ENCODE measurements at places on chromosomes 3 and 15. TPM values are rescaled to one million over a fixed set of nuclear protein-coding genes. Genes with fewer than 3 reads are reported as not detected.

Gene SOX2
- not detected for polyA plus RNA-seq

Gene UBAP1L
- 0.09 TPM for polyA plus RNA-seq

Gene RYR3
- polyA plus RNA-seq: 0.10 TPM

DNA sequence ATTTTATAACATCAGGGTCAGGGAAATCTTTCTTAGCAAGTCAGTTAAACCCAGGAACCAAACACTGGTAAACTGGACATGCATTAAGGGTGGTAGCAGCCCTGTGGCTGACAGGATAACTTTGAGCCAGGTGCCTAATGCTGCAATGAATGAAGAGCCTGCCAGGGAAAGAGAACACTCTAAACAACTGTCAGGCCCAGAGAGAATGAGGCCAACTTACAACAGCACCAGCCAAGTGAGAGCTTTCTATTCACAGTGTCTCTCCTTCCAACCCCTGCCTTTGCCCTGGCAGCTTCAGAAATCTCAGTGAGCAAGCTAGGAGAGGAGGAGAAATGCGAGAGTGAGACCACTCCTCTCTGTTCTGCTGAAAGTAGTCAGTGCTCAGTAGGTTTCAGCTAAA, 50.4 kb upstream of the ATP2C1 start:
- no peaks in the 10 kb centered on the region for H3K36me3 ChIP-seq
- H3K4me1 ChIP-seq: no peaks in the 10 kb centered on the region
- H3K27ac ChIP-seq: no peak overlapping the region
- no peak overlapping the region for H3K4me3 ChIP-seq
- DNase-seq: no peak

GRCh38 chr15:92586383-92586942, 69.1 kb downstream of the FAM174B start:
- no peaks in the 10 kb centered on the region for H3K4me1 ChIP-seq
- H3K36me3 ChIP-seq: no peaks in the 10 kb centered on the region
- no peaks in the 10 kb centered on the region for H3K27me3 ChIP-seq
- no peak for DNase-seq
- H3K4me3 ChIP-seq: no peak overlapping the region
- no peak overlapping the region for H3K27ac ChIP-seq

Data from naive thymus-derived CD4-positive, alpha-beta T cell (primary cell).